HL-60 (cell line): ENCODE measurements at places on chromosomes 6 and 20.

GRCh38 chr20:25207960-25208534, 12.5 kb downstream of the ENTPD6 start:
- DNase-seq = no peak

DNA sequence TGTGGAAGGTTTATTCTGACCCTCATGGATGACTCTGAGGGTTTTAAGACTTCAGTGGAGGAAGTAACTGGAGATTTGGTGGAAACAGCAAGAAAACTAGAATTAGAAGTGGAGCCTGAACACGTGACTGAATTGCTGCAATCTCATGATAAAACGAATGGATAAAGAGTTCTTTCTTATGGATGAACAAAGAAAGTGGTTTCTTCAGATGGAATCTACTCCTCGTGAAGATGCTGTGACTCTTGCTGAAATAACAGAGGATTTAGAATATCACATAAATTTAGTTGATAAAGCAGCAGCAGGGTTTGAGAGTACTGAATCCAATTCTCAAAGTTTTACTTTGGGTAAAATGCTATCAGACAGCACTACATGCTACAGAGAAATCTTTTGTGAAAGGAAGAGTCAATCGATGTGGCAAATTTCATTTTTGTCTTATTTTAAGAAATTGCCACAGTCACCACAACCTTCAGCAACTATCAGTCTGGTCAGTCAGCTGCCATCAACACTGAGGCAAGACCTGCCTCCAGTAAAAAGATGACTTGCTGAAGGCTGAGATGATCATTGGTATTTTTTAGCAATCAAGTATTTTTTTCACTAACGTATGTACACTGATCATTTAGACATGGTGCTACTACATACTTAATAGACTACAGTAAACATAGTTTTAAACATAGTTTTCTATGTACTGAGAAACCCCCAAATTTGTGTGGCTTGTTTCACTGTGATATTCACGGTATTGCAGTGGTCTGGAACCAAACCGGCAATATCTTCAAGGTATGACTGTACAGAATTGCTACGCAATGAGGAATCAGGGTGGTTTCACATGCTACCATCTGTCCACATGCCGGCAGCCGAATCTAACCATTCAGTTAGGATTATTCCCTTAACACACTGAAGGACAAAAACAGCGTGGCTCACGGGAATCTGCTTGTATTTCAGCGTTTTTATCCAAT, 149.0 kb downstream of the MYB start:
- DNase-seq = no peak

- DNase-seq = no peak
Observed at GRCh38 chr20:1912646-1913045, 17.4 kb downstream of the SIRPA start.

GRCh38 chr6:111870742-111871064, 2.5 kb downstream of the FYN start:
- DNase-seq = no peak

DNA sequence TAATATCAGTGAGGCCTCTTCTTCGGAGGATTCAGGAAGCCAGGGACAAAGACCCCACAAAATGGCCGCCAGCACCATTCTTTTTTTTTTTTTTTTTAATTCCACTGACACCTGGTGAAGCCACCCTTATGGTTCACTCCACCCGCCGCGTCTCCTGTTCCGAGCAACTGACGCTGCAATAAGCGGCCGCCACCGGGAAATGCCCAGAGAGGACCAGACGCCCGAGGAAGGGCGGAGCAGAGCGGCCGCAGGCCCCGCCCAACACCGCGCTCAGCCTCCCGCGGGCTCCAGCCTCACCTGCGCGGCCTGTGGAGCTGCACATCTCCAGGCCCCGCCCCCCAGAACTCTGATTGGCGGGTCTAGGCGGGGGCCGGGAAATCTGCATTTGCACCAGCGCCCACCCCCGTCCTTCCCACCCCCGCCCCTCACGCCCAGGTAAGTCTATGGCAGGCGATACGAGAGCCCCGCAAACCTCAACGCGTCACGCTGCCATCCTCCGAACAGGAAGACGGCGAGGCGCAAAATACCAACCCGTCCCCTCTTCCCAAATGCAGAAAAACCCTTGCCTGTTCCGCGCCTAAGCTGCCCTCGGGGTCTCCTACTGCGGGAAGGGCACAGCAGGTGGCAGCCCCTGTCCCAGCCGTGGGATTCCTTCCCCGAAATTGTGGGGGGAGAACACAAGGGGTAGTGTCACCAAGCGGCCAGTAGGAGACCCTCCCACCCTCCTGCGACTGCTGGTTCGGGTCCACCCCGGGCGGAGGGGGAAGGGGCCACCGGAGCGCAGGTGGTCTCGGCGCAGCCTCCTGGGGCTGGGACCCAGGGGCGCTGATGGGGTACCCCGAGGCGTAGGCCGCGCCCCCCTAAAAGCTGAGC, 960 bp downstream of the ATP9A start:
- no peak for DNase-seq

GRCh38 chr6:135577059-135577538, 79.6 kb upstream of the AHI1 start:
- no peak for DNase-seq

GRCh38 chr6:154768280-154768679, 35.1 kb downstream of the SCAF8 start:
- DNase-seq = no peak
